Stimulated activated CD4-positive, alpha-beta T cell treated with anti-CD3 and anti-CD28 coated beads, Interleukin-1b, Interleukin-23, amount 100 ng/mL, for 4 hours (primary cell): ENCODE measurements at places on chromosomes 4 and X.
A peak's percentile ranks its signal among the peaks of the same experiment; 100 is the strongest.

DNA sequence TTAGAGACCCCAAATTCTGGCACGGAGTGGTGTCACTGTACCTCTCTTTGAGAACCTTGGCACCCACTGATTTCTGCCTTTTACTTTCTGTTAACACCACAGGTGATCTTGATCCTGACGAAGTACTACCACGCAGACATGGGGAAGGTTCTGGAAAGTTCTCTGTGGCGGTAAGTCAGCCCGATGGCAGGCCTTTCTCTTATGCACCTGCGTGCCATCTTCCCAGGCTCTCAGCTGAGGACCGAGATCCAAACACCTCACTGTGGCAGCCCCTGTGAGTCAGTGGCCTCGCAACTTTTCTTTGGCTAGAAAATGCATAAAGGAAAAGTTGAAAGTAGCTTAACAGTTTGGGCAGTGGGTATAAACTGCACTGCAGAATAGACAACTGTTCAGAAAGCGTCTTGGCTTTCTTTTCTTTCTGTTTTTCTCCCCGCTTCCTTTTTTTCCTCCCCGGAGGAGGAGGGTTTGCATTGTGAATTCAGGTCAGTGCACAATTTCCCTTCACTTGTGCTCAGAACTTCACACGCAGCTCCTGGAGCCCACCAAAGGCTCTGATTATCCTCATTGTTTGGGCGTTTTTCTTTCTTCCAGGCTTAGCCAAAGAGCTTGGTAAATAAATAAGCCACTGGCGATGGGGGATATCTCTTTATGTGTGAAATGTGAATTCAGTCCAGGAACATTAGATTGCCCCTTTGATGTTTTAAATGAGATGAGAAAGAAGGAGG lies 38.4 kb downstream of the PSAPL1 start:
- no peak for DNase-seq

GRCh38 chr4:26573389-26573794 lies 10.5 kb upstream of the TBC1D19 start:
- no peak for DNase-seq

- DNase-seq: no peak
These were observed 18.6 kb downstream of the AFM start for GRCh38 chr4:73499996-73500765.

DNA sequence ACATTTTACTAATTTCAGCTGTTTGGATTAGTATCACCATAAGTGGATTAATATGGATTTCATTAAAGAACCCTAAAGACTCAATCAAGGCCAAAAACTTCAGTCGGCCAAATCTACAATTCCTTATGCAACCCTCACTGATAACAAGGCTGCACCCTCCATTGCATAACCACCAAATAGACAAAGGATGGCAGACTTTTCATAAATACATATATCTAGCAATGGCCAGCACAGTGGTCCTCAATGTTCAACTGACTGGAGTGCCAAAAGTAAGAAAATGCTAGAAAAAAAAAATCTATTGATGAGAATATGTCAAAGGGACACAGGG lies 46.6 kb downstream of the MID1IP1 start:
- no peak for DNase-seq

DNA sequence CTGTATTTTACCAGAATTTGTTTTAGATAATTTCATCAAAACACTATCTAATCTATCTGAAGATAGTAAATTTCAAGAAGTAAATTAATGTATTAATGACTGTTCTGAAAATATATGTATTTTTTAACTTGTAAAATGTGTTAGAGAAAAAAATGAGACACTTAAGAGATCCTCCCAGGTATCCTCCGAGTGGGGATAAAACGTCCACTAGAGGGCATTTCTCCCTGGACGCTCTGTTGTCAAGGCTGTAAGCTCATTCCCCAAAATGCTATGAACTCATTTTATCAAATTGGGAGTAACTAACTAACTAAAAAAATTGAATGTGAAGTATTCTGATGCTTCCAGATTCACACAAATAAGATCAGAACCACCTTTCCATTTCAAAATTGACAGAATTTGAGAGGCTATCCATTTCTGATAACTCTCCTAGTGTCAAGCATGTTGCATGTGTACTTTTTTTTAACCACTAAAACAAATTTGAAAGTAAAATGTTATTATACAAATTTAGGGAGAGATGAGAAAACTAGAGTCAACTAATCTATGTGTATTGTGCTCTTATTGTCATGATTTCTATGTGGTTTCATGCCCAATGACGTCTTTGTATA lies 337.3 kb upstream of the HS3ST1 start:
- DNase-seq: no peak

GRCh38 chrX:100864657-100865391 lies 9.3 kb downstream of the NOX1 start:
- no peak for DNase-seq

- no peak for DNase-seq
These were observed 9.3 kb downstream of the FGFBP2 start for GRCh38 chr4:15953625-15954024.

GRCh38 chrX:24466025-24466424 lies 939 bp downstream of the PDK3 start:
- no peak for DNase-seq

DNA sequence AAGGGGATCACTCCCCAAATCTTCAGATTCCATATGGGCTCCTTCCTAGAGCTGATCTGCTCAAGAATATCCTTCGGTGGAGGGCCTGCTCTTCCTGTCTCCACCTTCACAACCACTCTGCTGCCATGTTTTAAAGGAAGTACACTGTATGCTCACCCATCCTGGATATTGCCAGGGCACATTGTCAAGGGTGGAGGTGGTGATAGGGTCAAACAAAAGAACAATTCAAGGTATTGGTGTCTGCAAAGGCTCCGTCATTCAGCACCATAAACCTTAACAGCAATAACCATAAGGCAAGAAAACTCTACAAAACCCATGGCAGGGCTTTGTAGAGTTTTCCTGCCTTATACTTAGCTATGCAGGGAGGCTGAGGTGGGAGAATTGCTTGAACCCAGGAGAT lies 18.9 kb downstream of the NAAA start:
- no peak for DNase-seq

DNA sequence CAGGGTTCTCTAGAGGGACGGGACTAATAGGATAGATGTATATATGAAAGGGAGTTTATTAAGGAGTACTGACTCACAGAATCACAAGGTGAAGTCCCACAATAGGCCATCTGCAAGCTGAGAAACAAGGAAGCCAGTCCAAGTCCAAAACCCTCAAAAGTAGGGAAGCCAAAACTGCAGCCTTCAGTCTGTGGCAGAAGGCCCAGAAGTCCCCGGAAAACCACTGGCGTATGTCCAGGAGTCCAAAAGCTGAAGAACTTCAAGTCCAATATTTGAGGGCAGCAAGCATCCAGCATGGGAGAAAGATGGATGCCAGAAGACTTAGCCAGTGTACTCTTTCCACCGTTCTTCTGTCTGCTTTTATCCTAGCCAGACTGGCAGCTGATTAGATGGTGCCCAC lies 227.2 kb downstream of the KCTD8 start:
- DNase-seq: no peak

GRCh38 chr4:8939840-8940742 lies 68.5 kb upstream of the HMX1 start:
- DNase-seq: no peak

- DNase-seq: no peak
These were observed 1112.4 kb downstream of the STIM2 start for GRCh38 chr4:27973056-27973455.

- no peak for DNase-seq
These were observed 7.3 kb upstream of the GSX2 start for GRCh38 chr4:54092405-54093323.

- DNase-seq: no peak
These were observed 329.9 kb downstream of the ARHGAP10 start for GRCh38 chr4:148061795-148062194.

- no peak for DNase-seq
These were observed 150.7 kb upstream of the EOLA2 start for GRCh38 chrX:150088766-150089518.

- DNase-seq: no peak
These were observed 80.8 kb upstream of the EFNB1 start for GRCh38 chrX:68748030-68748429.

- DNase-seq: no peak
These were observed 1237.1 kb downstream of the PCDH19 start for GRCh38 chrX:99172958-99173357.

DNA sequence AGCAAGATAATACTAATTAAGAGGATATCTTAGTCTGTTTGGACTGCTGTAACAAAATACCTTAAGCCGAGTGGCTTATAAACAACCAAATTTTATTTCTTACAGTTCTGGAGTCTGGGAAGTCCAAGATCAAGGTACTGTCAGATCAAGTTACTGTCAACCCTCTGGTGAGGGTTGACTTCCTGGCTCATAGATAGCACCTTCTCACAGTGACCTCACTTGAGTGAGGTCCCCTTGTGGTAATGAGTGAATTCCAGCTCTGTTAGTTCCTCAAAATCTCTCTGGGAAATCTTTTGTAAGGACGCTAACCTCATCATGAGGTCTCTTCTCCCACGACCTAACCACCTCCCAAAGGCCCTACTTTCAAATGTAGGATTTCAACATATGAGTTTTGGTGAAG lies 36.9 kb upstream of the ADGRA3 start:
- DNase-seq: no peak

GRCh38 chr4:18394656-18395055 lies 373.1 kb upstream of the LCORL start:
- no peak for DNase-seq

DNA sequence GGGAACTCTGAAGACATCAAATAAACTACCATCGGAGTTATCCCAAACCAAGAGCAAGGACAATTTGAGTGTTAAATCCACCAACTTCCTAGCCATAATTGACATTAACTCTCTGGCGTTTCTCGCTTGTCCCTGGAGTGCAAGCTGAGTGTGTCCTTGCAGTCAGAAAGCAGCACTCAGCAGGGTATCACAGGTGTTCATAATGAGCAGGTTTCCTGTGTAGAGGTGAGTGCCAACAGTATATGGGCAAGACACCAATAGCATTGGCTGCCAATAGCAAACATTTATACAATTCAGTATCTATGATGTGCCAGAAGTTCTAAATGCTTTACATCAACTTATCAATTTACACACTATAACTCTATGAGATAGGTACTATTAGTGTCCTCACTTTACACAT lies 11.2 kb downstream of the BLTP1 start:
- DNase-seq: no peak

GRCh38 chr4:7795983-7796382 lies 143.7 kb downstream of the AFAP1 start:
- DNase-seq: no peak

- no peak for DNase-seq
These were observed 57.1 kb downstream of the USP9X start for GRCh38 chrX:41142130-41142910.

DNA sequence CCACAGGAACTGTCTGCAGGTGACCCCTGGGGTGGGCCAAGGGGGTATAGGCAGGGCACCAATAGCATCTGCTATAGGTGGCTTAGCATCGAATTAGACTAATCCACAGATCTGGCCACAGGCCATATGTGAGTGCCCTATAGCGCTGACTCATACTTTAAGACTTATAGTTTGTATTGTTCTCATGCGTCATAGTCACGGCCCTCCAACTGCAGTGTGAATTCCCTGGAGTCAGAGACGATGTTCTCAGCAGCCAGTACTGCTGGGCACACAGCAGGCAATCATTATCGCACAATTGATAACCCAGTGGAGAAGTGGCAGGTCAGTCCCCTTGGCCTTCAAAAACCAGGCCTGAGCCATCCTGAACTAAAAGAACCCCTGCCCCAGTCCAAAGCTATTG lies 58.1 kb downstream of the ADGRG2 start:
- no peak for DNase-seq

GRCh38 chr4:62881901-62882300 lies 1527.3 kb downstream of the TECRL start:
- no peak for DNase-seq

- no peak for DNase-seq
These were observed 143.8 kb downstream of the FANCB start for GRCh38 chrX:14729058-14729457.

GRCh38 chrX:148298737-148299136 lies 201.7 kb upstream of the AFF2 start:
- no peak for DNase-seq

- DNase-seq: peak; percentile 6
These were observed 23.5 kb downstream of the NDP start for GRCh38 chrX:43949669-43950068.

DNA sequence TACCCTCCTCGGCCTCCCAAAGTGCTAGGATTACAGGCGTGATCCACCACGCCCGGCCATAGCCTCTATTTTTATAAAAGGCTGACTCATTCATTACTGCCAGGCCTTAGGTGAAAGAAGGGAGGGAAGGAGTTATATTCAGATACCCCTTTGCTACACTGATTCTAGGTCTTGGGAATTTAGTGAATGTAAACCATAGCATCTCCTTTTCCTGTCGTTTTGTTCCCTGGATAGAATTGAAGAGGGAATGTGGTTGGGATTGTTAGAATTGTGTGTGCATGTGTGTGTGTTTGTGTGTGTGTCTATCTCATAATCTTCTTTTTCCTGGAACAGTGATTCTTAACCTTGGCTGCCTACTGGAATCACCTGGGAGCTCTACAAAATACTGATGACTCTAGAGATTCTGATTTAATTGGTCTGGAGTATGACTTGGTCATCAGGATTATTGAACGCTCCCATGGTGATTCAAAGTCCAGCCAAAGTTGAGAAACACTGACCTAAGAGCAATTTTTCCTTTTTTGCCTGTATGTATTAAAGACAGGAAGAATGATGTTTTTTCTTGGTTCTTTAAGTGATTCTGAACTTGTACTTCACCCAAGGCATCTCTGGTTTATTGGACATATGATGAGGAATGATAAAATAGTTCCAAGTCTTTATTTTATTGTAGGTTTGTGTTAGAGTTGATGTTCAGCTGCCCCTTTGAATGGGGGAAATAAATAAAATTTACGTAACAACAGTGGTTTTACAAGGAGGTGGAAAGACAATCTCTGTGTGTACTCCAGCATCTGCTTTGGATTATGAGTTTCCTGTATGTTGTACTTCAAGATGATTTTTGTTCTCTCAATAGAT lies 37.0 kb downstream of the NAP1L5 start:
- no peak for DNase-seq

DNA sequence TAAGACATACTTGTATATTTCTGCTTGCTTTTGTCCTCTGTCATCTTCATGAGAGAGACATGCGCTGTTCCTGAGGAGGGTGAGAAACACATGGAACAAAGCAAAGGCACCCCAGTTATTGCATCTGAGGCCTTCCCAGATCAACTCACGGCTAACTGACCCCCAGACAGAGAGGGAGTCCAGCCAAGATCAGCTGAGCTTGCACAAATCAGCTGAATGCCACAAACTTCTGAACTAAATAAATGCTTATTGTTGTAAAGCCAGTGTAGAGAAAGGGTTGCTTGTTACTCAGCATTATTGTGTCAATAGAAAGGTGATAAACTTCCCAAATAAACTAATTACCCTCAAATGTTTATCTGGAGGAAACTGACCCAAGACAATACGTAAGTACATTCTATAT lies 163.8 kb downstream of the BTC start:
- no peak for DNase-seq

GRCh38 chr4:159425737-159426305 lies 322.9 kb downstream of the RAPGEF2 start:
- no peak for DNase-seq

DNA sequence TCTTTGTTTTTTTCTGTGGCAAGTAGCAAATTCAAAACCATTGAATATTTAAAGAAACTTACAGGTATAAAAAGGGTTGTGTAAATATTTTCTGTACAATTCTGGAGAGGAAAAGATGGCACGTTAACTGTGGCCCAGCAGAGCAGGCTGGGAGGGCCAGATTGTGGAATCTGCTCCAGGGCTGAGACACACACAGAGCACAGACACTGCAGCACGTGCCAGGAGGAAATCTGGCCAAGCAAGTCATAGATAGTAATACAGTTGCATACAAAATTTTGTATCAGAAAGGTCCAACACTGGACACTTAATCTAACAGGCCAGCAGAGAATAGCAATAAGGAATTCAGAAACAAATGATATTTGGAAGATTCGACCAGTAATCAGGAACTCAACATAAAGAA lies 763.7 kb downstream of the PDHA2 start:
- no peak for DNase-seq
